ENCODE measurements at places on chromosomes 6 and 20.

DNA sequence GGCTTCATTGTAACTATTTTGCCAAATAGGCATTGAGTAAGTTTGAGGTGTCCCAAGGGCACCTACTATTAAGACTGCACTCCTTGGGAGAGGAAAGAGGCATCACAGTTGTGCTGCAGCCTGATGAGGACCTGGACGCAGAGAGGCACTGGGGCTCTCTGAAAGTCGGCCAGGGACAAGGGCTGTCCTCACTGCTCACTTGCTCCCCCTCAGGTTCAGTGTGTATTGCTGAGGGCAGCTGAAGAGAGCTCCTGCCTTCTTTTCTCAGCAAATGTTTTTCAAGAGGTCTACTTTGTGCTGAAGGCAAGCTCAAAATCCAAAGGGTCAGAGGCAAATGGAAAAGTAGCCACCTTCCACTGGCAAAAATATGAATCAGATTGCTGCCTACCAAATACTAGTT lies 331.8 kb downstream of the RIMS1 start:
- peak; percentile 16 for DNase-seq

DNA sequence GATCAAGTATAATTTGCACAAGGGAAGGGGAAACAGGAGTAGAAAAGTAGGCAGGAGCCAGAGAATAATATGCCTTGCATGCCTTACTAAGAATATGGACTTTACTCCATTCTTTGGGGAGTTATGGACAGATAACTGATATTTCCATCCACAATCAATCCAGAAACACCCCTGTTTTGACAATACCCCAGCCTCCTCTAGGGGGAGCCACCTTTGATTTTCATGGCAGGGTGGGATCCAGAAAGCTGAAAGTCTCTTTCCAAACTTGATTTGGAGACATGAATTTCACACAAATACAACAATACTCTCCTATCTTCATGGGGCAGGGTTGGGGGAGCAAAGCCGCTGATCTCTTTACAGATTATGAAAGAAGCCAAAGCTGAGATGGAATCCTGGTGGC lies 404.1 kb downstream of the FOXA2 start:
- no peak for DNase-seq

- DNase-seq: no peak
Observed at GRCh38 chr6:112153926-112154607, 66.7 kb downstream of the FAM229B start.

DNA sequence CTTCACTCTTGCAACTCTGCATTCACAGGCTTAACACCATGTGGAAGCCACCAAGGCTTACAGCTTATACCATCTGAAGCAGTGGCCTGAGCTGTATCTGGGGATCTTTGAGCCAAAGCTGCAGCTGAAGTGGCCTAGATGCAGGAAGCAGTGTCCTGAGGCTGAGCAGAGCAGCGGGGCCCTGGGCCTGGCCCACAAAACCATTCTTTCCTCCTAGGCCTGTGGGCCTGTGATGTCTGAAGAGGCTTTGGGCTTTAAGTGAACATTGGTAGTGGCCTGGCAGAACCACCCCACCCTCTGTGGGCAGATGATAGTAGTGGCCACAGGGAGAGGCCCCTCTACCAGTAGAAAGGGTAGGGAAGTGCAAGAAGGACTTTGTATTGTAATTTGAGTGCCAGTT lies 6.9 kb upstream of the PREP start:
- no peak for DNase-seq

GRCh38 chr6:105391705-105392104 lies 11.2 kb downstream of the PREP start:
- DNase-seq: no peak

- no peak for DNase-seq
Observed at GRCh38 chr6:5866547-5867051, 140.1 kb downstream of the NRN1 start.

- DNase-seq: no peak
Observed at GRCh38 chr20:19382386-19383340, 170.2 kb downstream of the SLC24A3 start.

GRCh38 chr20:38133680-38134426 lies 31.2 kb downstream of the TGM2 start:
- DNase-seq: no peak

DNA sequence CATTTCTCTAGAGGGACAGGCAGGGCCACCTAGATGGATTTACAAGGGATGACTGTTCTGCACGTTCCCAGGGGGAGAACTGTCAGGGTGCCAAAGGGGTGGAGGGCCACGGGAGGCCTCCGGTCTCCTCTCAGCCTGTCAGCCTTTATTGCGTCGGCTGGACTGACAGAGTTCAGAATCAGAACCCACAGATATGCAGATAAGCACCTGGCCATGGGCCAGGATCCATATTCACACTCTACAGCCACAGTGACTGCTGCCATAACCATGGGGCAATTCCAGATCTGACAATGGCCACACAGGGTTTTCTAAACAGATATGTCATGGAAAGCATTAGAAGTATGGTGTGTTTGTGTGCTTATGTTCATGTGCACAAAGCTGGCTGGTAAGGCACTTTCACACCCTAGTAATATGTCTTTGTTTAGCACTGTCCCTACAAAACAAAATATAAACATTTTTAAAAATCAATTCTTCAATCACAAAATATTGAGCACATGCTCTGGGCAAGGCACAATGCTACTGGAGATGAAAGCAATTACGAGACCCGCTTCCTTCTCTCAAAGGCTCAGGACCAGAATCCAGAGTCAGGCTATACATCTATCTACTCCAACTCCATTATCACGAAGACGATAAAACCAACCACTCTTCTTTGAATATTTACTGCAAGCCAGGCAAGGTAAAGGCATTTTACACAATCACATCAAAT lies 29.1 kb downstream of the TRAM2 start:
- DNase-seq: no peak

DNA sequence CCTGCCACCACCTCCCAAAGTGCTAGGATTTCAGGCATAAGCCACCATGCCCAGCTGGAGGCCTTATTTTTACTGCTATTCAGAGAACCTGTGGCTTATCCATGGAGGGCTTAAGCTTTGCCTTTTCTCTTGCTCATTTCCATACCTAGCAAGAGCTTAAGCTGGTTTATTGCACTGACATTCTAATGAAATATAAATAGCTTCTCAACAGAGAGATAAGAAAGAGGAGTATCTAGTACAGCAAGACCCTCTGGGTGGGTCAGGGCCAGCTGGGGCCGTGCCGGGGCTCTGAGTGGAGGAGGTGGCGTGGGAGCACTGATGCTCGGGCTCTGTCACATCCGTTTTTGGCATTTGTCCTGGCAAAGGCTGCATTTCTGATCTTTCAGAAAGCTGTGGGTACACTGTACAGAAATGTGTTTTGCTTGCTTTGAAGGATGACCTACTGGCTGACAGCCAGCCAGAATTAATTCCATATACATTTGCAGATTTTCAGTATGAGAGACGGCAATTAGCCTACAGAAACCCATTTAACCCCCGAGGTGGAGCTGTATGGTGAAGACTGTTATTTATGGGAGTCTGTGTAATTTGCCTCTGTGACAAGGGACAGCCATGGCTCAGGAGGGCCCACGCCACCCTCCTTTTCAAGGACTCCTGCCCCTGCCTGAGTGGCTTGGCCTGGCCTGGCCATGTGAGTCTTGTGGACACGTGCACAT lies 181.6 kb upstream of the AKAP12 start:
- DNase-seq: no peak

DNA sequence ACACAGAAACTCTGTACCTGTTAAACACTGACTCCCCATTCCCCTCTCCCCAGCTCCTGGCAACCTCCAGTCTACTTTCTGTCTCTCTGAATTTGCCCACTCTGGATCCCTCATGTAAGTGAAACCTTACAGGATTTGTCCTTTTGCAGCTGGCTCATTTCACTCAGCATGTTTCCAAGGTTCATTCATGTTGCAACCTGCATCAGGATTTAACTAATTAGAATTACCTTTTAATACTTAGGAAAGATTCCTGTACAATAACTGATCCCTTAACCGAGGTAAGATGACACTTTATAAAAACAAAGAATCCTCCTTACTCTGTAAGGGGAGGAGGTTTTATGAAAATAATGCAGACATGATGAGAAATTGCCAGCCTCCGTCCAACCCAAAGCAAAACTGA lies 113.1 kb upstream of the MTHFD1L start:
- no peak for DNase-seq

DNA sequence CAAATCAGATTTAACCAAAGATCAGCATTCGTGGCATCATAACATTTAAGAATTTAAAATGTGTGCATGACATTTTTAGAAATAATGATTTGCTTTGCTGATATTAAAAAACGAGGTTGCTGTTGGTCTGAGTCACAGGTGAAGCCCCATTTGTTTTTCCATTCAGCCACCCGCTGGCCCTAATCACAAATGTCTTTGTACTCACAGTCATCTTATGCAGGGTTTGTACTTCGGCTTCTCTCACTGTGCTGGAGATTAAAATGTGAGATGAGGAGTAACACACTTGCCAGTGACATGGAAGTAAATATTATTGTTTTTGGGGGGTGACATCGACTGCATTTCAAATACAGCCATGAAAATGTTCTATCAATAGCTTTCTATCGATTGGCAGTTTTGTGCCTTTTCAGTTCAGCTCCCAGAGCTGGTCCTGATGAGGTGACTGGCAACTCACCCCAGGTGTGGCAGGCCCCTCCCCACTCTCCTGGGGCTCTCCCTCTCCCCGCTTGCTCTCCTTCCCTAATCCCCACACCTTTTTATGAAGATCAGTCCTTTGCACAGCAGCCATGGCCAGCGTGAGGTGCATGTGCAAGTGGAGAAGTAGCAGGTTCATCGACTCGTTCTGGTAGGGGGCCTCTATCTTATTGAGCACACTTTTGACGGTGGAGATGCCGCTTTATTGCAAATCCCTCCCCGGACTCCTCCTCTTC lies 58.8 kb upstream of the FUCA2 start:
- DNase-seq: no peak

DNA sequence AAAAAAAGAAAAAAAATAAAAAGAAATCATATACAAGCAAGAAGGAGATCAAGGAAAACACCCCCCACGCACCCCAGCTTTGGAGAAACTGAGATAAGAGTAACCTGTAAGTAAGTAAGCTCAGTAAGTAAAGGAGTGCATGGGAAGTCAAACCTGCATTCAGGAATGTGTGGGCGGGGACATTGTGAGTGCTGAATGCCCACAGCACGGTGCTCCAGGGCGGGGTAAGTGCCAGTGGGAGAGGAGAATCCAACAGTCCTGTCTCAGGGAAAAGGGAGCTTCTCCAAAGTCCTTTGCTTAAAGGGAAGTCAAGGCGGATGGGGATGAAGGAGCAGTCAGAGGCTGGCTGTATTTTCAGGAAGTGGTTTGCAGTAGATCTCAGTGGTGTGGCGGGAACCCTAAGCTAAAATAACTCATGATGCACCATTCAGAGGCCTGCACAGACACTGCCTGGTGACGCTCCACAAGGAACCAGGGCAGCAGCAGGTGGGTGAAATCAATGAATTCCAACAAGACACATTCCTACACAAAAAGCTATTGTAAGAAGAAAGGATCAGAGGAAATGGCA lies 368.0 kb downstream of the QKI start:
- no peak for DNase-seq

DNA sequence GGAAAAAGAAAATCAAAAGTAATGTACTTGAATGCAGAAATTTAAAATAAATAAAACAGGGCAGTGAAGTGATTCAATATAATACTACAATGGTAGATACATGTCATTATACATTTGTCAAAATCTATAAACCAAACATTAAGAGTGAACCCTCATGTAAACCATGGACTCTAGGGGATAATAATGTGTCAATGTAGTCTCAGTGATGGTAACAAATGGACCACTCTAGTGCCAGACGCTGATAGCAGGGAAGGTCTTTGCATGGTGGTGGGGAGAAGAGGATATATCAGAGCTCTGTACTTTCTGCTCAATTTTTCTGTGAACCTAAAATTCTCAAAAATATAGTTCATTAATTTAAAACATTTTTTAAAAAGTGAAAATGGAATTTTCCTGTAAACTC lies 19.8 kb upstream of the STXBP5 start:
- no peak for DNase-seq

DNA sequence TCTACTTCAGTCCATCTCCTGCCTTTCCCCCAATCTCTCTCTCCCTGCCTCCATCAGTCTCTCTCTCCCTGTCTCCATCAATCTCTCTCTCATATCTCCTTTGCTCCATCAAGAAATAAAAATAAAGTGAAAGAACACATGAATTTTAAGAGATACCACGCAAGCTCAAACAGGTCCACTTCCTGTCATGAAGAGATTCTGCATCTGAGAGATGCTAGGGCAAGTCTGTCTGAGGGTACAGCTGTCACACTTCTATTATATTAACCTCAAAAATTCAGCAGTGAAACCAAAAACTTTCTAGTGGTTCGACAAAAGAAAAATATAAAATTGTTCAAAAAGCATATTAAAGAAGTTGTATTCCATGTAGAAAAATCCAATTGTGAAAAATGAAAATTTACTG lies 296.8 kb upstream of the RSPO3 start:
- no peak for DNase-seq

- no peak for DNase-seq
Observed at GRCh38 chr20:14559612-14560011, 222.2 kb upstream of the FLRT3 start.

DNA sequence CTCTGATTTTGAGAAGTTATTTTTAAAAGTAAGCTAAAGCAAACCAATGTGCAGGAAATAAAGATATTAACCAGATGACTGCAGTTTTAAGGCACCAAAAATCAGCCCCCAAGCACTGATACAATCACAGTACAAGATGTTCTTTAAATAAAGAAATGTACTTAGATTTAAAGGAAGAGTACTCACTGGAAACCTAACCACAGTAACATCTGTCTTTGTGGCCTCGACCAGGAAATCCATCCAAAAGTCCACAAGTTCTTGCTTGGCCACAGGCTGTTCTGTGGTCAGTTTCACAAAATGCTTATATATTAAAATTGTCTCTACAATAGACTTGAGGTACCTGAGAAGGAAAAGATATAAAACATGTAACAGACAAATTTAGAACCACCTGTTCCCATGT lies 105.9 kb upstream of the MAP7 start:
- DNase-seq: no peak

GRCh38 chr6:157756708-157757429 lies 66.2 kb upstream of the SNX9 start:
- peak; percentile 84 for DNase-seq

DNA sequence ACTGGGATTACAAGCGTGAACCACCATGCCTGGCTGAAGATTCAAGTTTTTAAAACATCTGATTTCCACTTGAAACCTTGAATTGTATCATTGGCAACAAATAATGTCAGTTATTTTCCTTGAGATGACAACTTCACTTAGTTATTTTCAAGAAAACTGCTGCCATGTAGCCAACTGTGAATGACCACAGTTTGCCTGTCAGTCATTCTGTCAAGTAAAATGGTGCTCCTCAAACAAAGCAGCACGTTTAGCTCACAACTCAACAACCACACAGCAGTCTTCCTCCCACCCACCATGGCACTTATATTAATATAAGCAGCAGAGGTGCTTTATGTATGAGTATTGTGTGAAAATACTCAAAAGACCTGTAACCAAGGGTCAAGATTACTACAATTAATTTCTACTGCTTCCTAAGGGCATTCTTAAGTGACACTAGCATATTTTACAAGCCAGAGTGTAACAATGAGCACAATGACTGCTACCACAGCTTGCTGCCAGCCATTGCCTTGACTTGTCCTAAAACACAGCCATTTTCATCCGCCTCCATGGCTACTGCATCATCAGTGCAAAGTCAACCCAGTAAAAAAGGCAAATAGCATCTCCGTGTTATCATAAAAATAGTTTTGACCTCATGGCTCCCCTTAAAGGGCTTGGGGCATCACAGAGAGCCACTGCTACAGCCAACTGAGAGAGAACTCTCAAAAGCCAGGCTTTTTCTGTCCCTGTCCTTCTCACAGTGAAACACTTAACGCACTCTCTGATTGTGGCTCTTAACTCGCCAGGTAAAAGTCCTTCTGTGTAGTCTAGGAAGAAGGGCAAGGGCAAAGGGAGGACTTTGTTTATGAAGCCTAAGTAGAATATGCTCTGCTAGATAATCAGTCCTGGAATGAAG lies 96.4 kb upstream of the TAB2 start:
- DNase-seq: no peak

GRCh38 chr20:41334036-41334435 lies 6.6 kb upstream of the LPIN3 start:
- no peak for DNase-seq

Data from C1 segment of cervical spinal cord (tissue), 14 donors.